Activated T-helper 1 cell treated with anti-CD3 and anti-CD28 coated beads, Interleukin-2, amount 50 U/mL, for 16 hours (primary cell): ENCODE measurements at places on chromosomes 5 and 9.

DNA sequence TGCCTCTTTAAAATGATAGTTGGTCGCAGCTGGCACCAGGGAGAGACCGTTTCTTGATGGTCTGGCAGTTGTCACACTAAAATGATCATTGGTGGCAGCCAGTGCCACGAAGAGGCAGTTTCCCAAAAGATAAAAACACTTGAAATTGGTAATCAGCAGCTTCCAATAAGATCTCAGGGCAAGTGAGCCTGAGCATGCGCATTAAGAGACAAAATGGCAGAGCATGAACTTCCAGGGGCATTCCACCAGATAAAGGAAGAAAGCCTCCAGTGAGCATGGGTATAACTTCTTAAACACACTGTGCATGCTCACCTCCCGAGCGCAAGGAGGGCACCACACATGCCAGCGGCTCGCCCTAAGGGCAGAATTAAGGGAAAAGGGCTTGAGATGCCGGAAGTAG is 1594.2 kb upstream of the CDH9 start:
- DNase-seq = no peak

DNA sequence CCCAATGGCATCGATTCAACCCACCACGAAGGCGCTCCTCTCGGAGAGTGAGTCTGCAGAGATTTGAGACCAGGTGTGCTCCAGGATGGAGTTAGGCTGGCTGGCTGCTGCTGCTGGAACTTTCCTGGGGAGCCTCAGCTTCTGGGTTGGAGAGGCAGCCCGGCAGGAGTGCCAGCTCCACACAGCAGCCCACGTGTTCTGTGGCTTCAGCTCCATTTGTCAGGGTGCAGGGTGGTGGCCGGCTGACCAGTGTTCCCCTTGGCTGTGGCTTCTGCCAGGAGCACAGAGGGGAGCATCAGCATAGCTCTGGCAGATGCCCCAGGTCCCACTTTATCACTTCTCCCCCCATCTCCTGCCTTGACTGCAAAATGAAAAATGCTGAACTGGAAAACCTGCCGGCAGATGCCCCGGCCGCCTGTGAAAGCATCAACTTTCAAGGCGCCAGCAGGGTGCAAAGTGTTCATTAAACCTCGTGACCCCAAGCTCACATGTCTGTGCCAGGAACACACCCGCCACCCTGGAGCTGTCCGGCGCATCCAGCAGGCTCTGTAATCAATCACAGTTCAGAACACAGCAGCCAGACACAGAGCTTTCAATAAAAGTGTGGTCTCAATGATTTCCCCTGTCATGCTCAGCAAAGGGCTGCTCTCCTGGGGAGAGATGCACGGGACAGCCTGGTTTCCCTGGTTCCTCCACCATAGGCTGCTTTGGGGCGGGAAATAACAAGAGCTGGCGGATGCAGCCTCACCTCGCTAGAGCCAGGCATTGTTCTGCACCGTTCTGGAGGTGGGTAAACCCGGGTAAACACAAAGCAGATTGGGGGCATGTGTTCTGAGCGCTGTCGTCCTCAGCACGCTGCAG is 53.2 kb downstream of the TRIP13 start:
- DNase-seq = no peak

DNA sequence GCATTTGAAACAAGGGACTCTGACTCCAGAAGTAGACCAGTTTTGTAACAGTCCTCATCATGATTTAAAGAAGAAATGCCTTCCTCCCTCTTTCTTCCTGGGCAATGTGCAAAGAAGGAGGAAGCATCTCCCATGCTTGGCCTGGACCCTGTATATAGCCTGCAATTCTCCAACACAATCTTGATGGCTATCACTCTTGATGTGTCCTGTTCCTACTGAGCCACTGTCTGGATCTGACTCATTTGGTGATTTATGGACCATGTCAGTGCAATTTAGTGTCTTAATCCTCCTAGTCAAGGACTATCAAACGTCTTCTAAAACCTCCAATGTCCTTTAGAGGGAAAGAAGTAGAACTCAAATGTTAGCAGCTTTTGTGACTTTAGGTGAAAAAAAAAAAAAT is 697.3 kb downstream of the TLR4 start:
- no peak for DNase-seq

GRCh38 chr9:77977210-77977611 is 54.4 kb downstream of the GNAQ start:
- peak; percentile 14 for DNase-seq

DNA sequence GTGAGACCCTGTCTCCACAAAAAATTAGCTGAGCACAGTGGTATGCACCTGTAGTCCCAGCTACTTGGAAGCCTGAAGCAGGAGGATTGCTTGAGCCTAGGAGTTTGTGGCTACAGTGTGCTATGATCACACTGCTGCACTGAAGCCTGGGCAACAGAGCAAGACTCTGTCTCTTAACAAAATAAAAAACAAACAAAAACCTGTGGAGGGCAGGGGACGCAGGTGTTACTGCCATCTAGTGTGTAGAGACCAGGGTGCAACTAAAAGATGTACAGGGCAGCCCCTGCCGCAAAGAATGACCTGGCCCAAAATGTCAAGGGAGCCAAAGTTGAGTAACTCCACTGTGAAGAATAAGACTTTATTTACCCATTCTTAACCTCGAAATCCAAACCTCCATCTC is 27.1 kb downstream of the ASPN start:
- no peak for DNase-seq

DNA sequence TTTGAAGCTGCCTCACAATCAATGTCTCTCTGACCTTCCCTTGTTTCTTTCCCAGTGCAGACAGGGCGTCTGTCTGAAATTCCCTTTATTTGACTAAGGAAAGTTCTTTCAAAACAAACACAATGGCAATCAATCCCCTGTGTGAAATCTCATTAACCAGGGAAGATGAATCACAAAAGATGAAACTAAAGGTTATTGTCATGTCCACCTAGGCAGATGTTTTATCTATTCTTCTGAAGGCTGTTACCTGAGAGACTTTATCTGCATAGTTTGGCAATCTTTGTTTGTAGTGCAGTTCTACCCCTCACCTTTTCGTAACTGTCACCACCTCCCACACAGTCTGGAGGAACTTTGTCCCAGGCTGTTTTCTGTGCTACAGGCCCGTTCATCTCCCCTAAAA is 217.5 kb upstream of the RIOK2 start:
- DNase-seq = no peak

DNA sequence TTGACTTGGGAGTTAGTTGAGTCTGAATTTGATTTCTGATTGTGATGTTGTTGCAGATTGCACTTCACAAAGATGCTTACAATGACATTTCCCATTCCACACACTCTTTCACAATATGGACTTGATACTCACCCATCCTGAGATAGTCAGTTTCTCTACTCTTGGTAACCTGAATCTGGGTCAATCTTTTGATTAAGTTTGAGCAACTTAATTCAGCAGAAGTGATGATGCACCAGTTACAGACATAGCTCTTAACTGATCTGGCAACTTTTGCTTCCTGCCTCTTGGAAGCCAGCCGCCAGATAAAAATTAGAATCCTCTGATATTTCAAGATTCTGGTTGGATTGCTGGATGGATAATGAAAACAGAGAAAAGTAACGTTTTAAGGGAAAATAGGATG is 79.7 kb upstream of the OSMR start:
- no peak for DNase-seq

- DNase-seq = no peak
Measured at GRCh38 chr9:123678038-123678877, 251.7 kb downstream of the DENND1A start.

GRCh38 chr9:109143881-109144562 is 23.0 kb downstream of the FRRS1L start:
- no peak for DNase-seq

DNA sequence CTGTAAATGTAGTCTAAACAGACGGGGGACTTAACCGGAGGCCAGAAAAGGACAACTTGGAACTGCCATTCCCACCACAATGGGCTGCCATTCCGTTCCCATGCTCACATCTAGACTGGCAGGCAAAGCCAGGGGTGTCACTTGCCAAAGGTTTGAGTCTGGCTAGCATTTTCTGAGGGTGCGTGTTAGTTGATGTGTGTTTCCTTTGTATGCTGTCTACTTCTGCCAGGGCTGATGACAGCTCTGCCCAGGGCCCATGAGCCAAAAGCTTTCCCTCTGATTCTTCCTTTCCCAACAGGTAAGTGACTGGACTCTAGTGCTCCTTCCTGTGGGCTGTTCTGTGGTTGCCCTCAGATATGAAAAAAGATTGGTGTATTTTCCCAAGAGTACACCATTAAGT is 68.0 kb downstream of the ZNF608 start:
- DNase-seq = no peak

DNA sequence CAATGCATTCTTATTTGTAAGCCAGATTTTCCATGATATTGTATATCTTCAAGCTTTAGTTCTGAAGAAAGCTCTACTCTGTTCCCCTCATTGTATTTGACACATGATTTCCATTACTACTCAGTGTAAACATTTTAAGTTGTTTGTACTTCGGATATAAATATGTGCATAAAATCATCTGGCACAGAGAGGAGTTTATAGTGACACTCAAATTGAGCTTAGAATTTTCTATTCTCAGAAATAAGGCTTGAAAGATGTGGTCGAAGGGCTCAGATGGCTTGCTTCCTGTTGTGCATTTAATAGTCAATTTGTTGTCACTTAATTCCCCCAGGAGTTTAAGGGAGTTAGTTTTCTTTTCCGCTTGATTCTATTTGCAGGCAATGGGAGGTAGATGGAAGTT is 88.8 kb downstream of the PPIC start:
- DNase-seq = no peak

DNA sequence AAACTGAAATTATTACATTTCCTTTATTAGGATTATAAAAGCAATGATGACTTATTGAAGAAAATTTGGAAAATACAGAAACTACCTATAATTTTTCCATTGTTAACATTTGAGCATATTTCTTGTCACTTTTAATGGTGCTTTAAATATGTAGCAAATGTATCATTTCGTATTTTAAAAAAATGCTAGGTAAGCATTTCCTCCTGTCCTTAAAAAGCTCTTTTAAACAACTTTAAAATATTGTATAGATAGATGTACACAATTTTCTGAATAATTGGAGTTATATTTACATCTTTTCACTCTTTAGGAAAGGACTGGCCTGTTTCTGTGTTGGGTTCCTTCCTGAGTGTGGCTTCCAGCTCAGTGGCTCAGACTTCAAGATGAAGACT is 15.6 kb downstream of the TENT4A start:
- no peak for DNase-seq

GRCh38 chr5:32044434-32044833 is 129.7 kb downstream of the GOLPH3 start:
- no peak for DNase-seq

DNA sequence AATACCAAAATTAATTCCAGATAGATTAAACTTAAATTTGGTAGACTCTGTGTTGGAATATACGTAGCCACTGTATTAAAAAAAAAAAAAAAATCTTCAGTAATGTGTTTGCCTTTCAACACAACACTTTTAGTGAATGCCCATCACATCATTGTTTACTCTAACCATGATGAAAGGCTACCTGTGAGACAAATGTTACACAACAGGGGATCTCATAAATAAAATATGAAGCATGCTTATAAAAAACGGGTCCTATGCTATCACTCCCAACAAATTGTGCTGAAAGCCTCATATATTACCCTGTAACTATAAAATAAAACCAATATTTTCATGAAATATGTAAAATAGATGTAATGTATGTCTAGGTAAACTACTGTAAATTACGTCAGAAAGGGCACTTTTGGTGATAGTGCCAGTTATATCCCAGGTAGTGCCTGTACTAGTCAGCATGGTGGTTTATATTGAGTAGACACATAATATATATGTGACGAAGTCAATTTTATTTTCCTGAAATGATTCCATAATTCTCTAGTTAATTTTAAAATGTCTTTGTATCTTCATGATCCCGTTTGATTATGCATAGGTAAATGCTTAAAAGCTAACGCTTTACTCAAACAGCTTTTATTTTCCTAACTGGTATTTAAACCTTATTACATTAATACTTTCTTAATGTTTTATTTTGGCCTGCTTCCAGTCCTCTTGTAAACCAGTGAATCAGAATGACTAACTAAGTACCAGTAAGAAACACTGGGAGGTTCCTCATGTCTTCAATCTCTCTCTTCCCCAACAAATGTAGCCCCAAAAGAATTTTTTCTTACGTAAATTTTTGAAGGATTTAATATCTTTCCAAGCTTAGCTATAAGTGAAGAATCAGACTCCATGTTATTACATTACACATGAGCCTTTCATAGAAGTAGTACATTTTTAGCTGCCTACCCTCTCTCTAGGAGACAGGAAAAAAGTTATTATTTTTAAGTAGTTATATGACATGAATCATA is 420.3 kb downstream of the GABRG2 start:
- DNase-seq = no peak

DNA sequence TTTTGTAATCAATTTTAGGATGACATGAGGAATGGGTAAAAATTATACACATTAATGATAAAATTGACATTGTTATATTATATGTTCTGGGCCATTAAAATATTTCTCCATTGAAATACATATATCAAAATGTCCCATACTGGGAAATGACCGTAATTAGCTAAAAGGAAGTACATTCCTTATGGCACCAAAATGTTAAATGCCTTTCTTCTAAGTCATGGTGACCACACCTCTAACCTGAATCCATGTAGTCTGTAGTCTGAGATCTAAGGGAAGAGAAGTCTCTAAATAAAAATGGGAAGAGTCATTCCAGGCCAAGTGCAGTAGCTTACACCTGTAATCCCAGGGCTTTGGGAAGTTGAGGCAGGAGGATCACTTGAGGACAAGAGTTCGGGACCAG is 10.0 kb upstream of the GDA start:
- no peak for DNase-seq

GRCh38 chr5:38879078-38879460 is 33.3 kb downstream of the OSMR start:
- no peak for DNase-seq

DNA sequence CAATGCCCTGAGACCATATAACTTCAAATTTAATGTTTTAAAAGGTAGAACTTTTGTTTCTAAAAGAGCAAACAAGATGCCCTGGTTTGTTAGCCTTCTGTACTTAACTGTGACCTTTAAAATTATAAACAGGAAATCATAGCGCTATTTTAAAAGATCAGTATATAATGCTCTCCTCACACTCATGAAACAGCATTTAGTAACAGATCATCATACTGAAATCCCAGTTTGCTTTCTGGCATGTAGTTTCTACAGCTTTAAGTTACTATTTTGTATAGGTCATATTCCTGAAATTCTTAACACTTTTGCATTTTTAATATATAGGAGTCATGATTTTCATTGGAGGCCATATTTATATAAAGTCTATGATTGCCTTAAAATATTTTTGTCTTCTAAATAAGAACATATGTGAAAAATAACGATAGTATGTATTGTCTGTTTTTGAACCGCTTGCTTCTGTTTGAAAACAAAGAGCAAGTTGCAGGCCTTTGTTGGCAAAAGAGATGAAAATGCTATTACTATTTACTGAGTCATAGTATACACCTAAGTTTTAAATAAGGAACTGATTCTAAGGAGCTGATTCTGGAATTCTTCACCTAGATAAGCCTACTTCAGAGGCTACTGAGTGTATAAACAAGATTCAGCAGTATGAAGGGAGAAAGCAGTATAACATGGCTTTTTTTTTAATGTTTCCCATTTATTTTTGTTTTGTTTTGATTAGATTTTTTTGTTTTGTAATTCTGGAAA is 20.5 kb downstream of the SRFBP1 start:
- no peak for DNase-seq

GRCh38 chr9:693201-694091 is 148.1 kb upstream of the DMRT1 start:
- no peak for DNase-seq

- DNase-seq = no peak
Measured at GRCh38 chr9:137242269-137243203, 1.4 kb downstream of the TUBB4B start.

- DNase-seq = no peak
Measured at GRCh38 chr5:65263321-65263720, 218.4 kb downstream of the ADAMTS6 start.
